ENCODE measurements at places on chromosomes 2 and 18.

- no peak for DNase-seq
Measured at GRCh38 chr2:42933824-42934254, 141.5 kb upstream of the HAAO start.

DNA sequence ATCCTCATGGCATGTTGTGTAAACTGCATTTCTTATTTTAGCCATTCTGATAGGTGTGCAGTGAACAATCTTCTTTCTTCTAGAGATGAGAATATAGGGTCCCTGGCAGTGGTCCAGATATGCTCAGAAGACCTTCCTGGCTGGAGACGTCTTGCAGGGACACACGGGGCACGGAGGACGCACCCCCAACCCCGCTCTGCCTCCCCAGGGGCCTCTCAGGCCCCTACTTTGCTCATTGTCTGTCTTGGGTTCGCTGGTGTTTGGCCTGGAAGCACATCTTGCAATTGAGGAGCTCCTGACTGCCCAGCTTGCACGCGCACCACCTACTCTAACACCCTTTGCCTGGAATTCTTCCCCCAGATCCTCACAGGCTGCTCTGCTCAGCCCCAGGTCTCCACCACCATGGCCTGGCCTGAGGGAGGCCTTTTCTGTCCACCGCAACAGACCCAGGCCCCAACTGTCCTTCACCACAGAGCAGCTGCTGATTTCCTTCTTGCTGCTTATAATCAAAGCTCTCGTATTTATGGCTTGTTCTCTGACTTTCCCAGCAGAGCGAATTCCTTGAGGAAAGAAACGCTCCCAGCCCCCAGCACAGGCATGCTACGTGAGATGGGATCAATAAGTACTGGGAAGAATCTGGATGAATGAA lies 295.9 kb upstream of the HDAC4 start:
- DNase-seq: no peak

DNA sequence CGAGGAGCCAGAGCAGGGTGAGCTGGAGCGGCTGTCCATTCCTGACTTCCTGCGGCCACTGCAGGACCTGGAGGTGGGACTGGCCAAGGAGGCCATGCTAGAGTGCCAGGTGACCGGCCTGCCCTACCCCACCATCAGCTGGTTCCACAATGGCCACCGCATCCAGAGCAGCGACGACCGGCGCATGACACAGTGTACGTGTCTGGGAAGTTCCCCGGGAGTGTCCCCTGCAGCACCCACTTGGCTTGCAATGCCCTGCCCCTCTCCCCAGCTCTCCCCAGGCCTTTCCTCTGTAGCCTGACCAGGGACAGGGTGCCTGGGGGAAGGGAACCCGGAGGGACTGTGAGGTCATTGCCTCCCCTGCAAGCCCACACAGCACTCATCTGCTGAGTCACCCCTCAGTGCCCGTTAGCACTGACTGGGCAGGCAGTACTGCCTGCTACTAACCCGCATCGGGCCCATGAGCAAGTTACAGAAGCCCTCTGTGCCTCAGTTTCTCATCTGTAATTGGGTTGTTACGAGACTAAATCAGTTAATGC lies 29.4 kb upstream of the GMPPA start:
- no peak for DNase-seq

DNA sequence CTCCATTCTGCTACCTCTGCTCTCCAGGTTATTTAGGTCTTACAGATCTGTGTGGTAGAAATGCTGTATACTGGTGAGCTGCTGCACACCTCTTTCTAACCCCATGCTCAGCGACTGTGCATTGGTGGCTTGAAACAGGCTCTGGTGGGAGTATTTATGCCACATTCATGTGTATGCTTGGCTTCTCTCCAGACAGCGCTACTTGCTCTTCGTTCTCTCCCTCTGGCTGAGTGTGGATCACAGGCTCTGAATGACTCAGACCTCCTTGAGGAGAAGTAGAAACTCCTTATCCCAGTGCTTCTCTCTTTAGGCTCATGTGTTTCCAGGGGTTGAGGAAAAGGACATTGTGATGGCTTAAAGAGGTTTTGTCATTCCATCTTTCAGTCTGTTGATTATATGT lies 54.9 kb downstream of the FHOD3 start:
- no peak for DNase-seq

- DNase-seq: no peak
Measured at GRCh38 chr18:49850636-49851035, 37.3 kb upstream of the ACAA2 start.

DNA sequence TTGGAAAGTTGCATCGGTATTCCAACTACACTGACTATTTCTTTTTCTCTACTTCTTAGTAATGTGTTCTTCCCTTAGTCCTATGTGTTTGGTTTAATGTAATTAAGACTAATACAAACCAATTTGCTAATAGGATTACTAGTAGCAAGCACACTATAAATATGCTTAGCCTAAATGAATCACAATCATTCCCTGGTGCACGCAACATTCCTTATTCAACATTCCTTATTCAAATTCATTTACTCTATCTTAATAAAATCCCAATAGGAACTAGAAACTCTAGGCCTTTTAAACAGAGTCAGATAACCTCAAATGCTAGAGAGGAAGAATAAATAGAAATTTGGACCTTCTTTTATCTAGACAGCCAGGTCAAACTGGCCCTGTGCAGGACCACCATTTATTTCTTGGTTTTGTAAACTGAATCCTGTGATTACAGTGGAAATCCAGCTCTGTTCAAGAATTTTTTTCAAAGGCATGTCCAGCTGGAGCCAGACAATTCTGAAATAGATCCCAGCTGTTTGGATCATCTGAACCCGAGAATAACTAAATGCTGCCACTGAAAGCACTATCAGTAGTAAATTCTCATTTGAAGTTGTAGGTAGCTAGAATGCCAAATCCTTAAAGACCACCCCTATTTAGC lies 103.1 kb downstream of the PPP1R1C start:
- DNase-seq: no peak
